ENCODE measurements at places on chromosomes 2 and 18.

- DNase-seq, result peak; percentile 26
Observed at GRCh38 chr2:226873051-226873620, 37.3 kb downstream of the RHBDD1 start.

GRCh38 chr2:133040170-133040569 is 370.2 kb upstream of the LYPD1 start:
- peak; percentile 11 for DNase-seq

DNA sequence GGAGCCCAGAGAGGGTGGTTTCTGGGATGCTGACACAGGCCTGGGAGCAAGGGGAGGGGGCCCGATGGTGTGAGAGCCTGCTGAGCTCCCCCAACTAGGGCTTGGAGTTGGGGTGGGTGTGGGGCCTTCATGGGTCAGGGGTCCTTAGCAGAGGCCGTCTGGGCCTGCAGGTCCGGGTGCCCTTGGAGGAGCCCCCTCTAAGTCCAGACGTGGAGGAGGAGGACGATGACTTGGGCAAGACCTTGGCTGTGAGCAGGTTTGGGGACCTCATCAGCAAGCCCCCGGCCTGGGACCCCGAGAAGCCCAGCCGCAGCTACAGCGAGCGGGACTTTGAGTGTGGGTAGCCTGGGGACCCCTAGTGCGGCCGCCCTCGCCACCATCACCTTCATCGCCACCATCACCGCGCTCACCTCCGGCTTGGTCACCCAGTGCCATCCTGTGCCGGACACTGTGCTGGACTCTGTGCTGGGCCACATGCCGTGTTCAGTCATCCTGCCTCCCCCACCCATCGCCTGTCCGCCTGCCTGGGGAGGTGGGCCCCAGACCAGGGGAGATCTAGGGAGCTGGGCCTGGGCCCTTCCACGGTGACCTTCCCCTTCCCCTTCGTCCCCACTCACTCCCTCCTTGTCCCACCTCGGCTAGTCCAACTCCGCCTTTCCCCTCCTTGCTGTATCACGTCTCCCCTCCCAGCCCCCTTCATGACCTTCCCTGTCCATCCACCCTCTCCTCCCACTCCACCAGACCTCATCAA is 980 bp downstream of the SLC4A3 start:
- DNase-seq, result no peak

GRCh38 chr2:66968946-66969345 is 428.2 kb upstream of the ETAA1 start:
- DNase-seq, result no peak

DNA sequence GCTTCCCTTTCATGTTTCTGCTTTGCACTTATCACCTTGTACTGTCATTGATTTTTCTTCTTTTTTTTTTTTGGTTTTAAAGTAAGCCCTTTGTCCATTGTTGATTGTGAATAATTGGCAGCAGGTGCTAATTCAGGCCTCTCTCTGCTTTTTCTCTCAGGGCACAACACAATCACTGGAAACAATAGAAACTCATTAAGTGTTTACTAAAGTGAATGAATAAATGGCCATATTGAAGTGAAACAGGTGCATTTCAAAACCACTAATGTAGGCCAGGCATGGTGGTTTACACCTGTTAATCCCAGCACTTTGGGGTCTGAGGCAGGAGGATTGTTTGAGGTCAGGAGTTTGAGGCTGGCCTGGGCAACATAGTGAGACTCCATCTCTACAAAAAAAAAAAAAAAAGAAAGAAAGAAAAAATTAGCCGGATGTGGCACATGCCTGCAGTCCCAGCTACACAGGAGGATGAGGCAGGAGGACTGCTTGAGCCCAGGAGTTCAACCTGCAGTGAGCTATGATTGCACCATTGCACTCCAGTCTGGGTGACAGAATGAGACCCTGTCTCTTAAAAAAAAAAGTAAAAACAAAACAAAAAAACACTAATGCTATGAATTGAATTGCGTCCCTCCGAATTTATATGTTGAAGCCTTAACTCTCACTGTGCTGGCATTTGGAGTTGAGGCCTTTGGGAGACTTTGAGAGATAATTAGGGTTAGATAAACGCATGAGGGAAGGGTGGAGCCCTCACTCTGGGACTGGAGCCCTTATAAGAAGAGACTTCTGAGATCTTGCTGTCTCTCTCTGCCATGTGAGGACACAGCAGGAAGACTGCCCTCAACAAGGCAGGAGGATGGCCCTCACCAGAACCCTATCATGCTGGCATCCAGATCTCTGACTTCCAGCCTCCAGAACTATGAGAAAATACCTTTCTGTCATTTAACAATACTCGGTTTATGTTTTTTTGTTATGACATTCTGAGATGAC is 19.9 kb downstream of the SLC38A11 start:
- no peak for DNase-seq
